ENCODE measurements at places on chromosomes 13 and 19. TPM values are rescaled to one million over a fixed set of nuclear protein-coding genes. Genes with fewer than 3 reads are reported as not detected.

Gene ZNF837
- 3.6 TPM for total RNA-seq

DNA sequence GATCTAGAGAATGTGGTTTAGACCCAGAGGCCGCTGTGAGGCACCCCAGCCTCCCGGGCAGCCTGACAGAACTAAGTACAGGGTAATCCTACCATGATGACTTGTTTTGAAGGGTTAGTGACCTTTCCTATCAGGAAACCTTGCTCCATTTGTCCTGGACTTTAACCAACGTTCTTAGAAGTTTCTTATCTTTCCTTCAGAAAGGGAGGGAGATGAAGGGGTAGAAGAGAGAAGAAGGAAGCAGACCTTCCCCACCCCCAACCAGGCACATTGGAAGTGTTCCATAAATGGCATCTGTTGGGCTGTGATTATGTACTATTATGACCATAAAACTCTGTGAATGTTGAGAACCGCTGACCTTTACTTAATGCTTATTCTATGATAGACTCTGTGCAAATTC lies 184.2 kb downstream of the OXGR1 start:
- no peak for DNase-seq

Gene TBC1D4
- total RNA-seq = 28.3 TPM

- peak; percentile 82 for DNase-seq
Observed at GRCh38 chr19:1657746-1658145, 5.3 kb upstream of the TCF3 start.

Gene SLC25A41
- not detected for total RNA-seq

Gene SEMA6B
- total RNA-seq = 12.3 TPM

GRCh38 chr13:31588893-31589292 lies 150.4 kb upstream of the RXFP2 start:
- DNase-seq = no peak

Gene TMEM145
- 1.4 TPM for total RNA-seq

GRCh38 chr13:20337884-20338551 lies 105.9 kb upstream of the GJB6 start:
- DNase-seq = no peak

DNA sequence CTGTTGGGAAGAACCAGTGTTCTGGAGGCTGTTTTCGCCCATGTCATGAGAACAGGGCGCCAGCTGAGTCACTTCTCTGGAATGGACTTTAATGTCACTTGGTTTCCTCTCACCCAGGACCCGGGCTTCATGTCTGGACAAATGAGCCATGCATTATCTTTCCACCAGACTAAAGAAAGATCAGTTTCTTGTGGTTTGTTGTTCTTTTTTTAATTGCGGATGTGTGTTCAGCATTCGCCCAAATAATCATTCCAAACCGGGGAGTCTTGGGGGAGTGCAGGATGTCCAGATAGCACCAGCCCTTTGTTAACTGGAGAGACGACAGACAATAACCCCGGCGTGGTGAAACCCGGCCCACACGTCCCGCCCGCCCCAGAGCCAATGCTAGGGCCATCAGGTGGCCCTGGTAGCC lies 102.5 kb downstream of the COL4A2 start:
- no peak for DNase-seq

GRCh38 chr13:30394751-30395191 lies 27.5 kb upstream of the UBE2L5 start:
- DNase-seq = no peak

GRCh38 chr13:64274481-64275217 lies 2859.0 kb upstream of the PCDH20 start:
- no peak for DNase-seq

DNA sequence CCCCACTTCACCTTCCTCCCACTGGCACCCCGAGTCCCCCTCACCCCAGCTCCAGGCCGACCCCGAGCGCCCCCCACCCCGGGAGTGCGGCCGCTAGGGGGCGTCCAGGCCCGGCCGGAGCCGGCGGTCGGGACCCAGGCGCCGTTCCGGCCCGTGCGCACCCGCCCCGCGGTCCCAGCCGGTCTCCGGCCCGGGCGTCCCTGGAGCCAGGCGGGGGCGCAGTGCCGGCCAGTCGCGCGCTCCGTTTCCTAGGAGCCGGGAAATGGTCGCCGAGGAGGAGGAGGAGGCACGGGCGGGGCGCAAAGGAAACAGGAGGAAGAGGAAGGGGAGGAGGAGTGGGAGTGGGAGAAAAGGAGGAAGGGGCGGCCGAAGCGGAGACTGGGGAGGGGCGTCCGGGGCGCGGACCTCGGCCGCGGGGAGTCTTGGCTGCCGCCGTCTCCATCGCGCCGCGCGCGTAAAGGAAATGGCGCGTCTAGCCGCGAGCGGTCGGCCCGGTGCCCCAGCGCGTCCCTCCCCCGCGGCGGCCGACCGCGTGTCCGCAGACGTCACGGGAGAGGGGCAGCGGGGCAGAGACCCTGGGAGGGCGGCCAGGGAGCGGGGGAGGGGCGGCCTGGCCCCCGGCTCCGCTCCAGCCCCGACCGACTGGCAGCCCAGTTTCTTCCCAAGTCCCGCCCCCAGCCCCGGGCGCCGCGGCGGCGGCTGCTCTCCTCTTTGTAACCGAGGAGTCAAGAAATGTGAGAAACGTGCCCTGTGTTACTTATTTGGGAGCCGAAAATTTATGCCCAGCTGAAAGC lies 1.1 kb upstream of the KCTD15 start:
- peak; percentile 80 for DNase-seq

- DNase-seq = no peak
Observed at GRCh38 chr13:83839146-83839545, 43.1 kb downstream of the SLITRK1 start.

DNA sequence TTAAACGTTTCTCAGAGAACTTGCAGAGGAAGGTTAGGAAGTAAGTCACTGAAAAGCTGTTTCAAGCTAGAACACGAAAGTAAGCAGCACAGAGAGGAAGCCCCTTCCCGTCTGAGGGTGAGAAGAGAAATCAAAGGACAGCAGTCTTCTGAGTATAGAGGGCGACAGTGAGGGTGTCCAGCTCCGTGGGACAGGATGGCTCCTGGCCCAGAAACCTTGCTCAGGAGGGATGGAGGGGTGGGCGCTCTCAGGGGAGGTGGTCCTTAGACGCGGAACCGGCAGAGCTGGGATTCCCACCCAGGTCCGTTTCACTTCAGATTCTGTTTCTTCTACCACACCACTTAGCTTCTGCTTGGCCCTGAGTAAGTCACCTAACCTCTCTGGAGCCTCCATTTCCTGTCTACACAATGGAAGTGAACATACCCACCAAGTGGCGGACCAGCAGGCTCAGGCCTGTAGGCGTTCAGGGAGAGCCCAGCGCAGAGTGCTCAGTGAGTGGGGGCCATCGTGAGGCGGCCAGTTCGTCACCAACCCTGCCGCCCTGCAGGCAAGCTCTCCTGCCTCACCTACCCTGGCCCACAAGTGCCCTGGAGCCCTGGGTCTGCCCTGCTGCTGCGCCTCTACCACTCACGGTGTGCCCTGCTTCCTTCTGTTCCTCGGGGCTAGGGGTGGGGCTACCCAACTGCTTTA lies 5.5 kb upstream of the RSPH6A start:
- no peak for DNase-seq

- no peak for DNase-seq
Observed at GRCh38 chr13:27765650-27766049, 26.6 kb upstream of the GSX1 start.

Gene TLE6
- 3.6 TPM for total RNA-seq

DNA sequence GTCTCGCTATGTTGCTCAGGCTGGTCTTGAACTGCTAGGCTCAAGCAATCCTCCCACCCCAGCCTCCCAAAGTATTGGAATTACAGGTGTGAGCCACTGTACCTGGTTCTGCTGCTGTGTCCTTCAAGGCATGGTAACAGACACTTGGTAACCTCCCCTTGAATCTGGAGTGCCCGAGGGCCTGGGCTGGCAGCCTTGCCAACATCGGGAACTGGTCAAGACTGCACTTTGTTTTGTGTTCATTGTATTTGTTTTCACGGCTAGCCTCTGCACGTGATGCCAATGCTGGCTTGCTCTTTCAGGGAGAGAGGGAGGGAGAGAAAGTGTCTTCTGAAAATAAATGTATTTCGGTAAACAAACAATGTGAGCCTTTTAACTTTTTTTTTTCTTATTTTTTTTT lies 12.0 kb downstream of the CERS4 start:
- no peak for DNase-seq

DNA sequence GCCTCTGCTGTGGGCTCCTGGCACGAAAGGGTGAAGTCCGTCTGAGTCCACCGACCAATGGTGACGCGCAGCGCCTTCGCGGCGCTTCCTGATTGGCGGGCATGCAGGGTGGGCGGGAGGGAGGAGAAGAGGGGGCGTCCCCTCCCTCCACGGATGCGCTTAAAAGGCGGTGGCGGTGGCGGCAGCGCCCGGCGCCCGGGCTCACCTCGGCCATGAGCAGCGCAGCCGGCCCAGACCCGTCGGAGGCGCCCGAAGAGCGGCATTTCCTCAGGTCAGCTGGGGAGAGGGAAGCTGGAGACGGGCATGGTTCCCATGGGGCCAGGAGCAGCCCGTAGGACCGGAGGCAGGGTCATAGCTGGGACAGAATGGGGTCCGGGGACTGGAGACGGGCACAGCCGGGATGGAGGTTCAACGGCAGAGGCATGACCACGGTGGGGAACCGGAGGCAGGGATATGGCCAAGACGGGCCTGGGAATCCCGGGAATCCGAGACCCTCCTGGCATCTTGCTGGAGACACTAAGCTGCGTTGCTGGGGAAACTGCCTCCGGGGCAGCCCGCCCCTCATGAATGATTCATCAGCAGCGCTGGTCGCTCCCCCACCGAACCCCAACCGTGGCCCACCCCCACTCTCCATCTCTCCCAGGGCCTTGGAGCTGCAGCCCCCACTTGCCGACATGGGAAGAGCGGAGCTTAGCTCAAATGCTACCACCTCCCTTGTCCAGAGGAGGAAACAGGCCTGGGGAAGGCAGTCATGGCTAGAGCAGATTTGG lies at the start of gene YJEFN3:
YJEFN3 (plus strand) TSS at position 191 of the 770 bp plus-strand sequence; CDS start at position 213, 22 bp downstream.
- no peak for DNase-seq

- no peak for DNase-seq
Observed at GRCh38 chr19:10339380-10339960, at the start of gene ICAM3. Gene ICAM3, minus strand, starts transcription at chr19:10339624. Its CDS starts 10 bp downstream, at chr19:10339614.

- DNase-seq = no peak
Observed at GRCh38 chr19:56310462-56310861, 4.2 kb downstream of the ZSCAN5A start.

Gene ISYNA1
- total RNA-seq = 116 TPM

DNA sequence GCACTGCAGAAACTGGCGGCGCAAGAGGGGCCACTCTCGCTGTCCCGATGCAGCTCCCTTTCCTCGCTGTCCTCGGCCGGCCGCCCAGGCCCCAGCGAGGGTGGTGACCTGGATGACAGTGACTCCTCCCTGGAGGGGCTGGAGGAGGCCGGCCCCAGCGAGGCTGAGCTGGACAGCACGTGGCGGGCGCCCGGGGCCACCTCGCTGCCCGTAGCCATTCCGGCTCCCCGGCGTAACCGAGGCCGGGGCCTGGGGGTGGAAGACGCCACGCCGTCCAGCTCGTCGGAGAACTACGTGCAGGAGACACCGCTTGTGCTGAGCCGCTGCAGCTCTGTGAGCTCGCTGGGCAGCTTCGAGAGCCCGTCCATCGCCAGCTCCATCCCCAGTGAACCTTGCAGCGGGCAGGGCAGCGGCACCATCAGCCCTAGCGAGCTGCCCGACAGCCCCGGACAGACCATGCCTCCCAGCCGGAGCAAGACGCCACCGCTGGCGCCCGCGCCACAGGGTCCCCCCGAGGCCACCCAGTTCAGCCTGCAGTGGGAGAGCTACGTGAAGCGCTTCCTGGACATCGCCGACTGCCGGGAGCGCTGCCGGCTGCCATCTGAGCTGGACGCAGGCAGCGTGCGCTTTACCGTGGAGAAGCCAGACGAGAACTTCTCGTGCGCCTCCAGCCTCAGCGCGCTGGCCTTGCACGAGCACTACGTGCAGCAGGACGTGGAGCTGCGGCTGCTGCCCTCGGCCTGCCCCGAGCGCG lies 12.4 kb downstream of the C19orf25 start:
- no peak for DNase-seq

- no peak for DNase-seq
Observed at GRCh38 chr13:46526100-46526735, 26.8 kb upstream of the LRCH1 start.

- DNase-seq = no peak
Observed at GRCh38 chr13:43652760-43653159, 134.0 kb downstream of the ENOX1 start.

DNA sequence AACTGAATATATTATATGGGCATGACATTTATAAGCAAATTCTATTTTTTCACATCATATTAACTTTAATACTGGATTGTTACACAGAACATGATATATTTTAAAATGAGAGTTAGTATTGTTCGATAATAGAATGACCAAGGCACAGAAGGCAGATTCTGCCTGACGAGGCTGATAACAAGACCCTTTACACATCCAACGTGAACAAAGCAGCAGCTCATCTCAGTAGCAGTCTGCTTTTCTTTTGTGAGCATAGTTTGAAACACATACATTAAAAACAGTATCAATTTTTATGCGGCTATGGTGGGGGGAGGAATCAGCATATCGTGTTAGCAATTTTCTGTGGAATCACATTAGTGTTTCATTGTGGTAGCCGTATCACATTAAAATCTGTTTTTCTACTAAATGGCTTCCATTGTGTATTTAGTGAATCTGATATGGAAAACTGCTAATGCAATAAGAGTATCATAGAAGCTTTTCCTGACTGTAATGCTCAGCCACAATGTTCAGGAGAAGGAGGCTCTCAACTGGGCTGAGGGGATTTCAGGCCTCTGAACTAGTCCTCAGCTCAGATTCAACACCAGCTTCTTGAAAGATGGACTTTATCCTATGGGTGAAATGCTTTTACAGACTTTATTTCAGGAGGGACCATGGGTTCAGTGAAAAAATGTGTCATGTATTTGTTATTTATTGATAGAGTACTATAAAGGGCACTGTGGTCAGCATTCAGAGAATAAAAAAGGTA lies 4.0 kb downstream of the SMAD9 start:
- DNase-seq = no peak

DNA sequence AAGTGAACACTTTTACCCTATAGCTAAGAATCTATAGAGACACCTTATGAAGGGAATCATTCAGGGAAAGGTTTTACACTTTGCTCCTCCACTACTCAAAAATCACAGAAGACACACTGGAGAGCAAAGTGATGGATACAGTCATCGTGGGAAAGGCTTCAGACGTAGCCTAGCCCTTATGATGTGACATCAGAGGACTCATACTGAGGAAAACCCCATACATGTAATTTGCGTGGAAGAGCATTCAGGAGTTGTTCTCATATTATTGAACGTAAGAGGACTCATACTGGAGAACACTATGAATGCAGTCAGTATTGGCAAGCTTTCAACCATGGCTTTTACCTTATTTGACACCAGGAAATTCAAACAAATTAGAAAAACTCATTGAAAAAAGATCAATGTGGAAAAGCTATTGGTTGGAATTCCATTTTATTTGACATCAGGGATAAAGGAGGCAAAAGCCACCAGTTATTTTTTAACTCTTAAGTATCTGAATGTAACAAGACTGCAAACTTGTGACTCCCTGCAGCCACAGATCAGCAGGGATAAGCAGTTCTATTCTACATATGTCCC lies 16.1 kb upstream of the ZNF274 start:
- DNase-seq = no peak

Gene SBK2
- total RNA-seq = not detected

DNA sequence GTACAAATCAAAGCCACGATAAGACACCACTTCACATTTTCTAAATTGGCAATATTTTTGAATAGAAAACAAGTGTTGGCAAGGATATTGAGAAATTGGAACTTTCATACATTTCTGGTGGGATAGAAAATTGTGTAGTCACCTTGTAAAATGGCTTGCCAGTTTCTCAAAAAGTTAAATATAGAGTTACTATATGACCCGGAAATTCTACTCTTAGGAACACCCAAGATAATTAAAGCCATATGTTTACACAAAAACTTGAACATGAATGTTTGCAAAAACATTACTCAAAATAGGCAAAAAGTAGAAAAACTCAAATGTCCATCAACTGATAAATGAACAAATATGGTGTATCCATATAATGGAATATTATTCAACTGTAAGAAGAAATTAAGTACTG lies 552.5 kb downstream of the TBC1D4 start:
- DNase-seq = no peak
